Karpas-422 (cell line): ENCODE measurements at places on chromosomes 6 and 20. TPM values are rescaled to one million over a fixed set of nuclear protein-coding genes. Genes with fewer than 3 reads are reported as not detected.

The ATP6V1G2 gene
- total RNA-seq: 15.2 and 34.9 TPM in 2 replicates

The EEF1A2 gene
- 0.71 TPM in 1 of 2 replicates, not detected in the other for total RNA-seq

The IL17A gene
- total RNA-seq: not detected in 2 replicates

The TNF gene
- total RNA-seq: 223 and 233 TPM in 2 replicates

GRCh38 chr20:57688864-57689263 lies 21.0 kb downstream of the PMEPA1 start:
- no peak for DNase-seq

DNA sequence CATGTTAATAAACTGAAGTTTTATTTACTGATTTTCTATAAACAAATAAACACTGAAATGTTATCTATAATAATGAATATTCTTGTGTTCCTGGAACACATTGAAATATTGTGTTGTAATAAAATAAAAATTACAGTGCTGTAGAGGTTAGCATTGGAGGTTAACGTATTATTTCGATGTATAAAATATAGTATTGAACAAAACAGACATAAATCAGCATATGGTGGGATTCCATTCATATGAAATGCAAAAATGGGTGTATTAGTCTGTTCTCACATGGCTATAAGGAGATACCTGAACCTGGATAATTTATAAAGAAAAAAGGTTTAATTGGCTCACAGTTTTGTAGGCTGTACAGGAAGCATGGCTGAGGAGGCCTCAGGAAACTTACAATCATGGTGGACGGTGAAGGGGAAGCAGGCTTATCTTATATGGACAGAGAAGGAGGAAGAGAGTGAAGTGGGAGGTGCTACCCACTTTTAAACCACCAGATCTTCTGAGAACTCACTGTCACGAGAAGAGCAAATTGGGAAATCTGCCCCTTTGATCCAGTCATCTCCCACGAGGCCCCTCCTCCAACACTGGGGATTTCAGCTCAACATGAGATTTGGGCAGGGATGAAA lies 24.6 kb upstream of the BMP6 start:
- DNase-seq: no peak

DNA sequence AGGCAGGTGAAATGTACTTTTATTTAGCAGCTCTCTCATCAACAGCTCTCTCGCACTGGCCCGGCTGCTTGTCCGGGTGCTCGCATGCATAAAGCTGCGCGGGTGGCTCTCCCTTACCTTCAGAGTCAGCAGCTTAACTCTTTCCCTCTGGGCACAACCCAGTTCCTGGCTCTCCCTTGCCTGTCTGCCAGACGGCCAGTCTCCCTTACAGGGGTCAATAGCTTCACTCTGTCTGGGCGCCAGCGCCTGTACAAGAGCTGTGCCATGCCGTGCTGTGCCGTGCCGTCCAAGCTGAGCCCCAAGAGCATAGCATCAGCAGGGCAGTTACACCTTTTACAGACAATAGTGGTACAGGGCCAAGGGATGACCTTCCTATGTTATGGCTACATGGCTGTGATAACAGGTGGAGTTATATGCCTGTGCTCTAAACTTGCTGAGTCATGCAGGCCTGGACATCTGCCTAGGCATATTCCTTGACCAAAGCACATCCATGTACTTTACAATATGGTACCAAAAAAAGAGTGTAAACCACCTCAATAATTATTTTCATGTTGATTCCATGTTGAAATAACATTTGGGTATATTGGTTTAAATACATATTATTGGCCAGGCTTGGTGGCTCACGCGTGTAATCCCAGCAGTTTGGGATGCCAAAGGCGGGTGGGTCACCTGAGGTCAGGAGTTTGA lies 47.9 kb downstream of the BLTP3A start:
- DNase-seq: no peak

DNA sequence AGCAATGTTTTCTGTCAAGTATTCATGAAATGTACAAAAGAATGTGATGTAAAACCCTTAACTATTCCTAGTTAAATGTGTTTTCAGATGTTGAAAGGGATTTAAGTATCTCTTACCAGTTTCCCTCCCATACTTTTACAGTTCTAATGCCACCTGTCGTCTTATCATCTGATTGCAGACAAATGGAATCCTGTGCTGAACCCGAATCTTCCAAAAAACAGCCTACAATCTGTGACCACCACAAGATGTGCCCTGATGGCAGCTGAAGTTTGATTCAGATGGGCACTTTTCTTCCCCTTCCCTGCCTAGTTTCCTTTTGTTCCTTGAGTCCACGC lies 1.9 kb downstream of the TOMM6 start:
- DNase-seq: no peak

- no peak for DNase-seq
Measured at GRCh38 chr20:63622096-63622495, 4.8 kb downstream of the GMEB2 start.

DNA sequence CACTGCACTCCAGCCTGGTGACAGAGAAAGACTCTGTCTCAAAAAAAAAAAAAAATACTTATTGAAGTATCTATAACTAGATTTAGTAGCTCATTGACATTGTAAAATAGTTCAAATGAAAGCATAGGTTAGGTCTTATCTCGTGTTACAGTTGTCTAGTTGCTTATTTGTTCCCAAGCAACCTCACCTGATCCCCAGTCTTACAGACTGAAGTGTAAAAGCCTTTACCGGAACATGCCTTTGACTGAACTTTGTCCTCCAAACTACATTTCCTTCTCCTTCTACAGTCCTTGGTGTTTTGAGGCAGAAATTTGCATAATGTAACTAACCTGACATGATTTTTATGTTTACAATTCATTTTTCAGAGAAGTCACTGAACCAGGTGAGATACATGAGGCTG lies 61.0 kb downstream of the PKIB start:
- DNase-seq: no peak
